Motor neuron (in vitro differentiated cells): ENCODE measurements at places on chromosomes 6 and 20.

- ATAC-seq = no peak
Observed at GRCh38 chr6:22794844-22795243, 225.5 kb downstream of the HDGFL1 start.

- no peak for ATAC-seq
Observed at GRCh38 chr6:119986934-119987549, 637.5 kb upstream of the MAN1A1 start.

DNA sequence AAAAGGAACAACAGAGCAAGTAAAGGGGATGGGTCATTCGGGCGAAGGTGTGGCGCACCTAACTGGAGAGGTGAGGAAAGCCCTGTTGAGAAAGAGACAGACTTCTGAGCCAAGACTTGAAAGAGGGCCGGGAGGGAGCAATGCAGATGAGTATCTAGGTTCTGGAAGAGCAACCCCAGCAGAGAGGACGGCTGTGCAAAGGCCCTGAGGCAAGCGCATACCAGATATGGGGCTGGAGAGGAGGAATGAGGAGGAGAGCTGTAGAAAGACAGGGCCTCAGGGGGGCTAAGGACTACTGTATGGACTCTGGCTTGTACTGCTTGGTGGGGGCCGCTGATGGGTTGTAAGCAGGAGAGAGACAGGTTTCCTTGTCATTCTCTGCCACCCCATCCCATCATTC, 21.9 kb downstream of the TRERF1 start:
- no peak for ATAC-seq

- no peak for ATAC-seq
Observed at GRCh38 chr6:47106721-47107197, 64.6 kb upstream of the ADGRF1 start.

GRCh38 chr6:29995340-29995777, 53.0 kb downstream of the HLA-A start:
- ATAC-seq = no peak

GRCh38 chr6:112560651-112561050, 213.5 kb downstream of the RFPL4B start:
- no peak for ATAC-seq

DNA sequence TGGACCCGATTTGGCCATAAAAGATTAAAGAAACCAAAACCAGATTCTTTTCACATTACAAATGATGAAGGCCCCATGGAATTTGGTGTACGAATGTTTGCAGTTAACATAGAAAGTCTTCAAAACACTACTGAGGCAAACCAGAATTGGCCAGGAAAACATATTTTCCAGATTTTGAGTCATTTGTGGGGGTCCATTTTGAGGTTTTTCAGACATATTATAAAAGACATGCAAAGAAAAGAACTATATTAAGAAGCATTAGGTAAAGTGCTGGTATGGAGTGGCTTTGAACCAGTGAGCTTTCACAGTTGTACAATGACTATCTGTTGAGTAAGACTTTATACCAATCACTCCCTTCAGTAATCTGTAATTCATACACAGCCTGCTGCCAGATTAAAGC, 168.9 kb upstream of the COL21A1 start:
- no peak for ATAC-seq

DNA sequence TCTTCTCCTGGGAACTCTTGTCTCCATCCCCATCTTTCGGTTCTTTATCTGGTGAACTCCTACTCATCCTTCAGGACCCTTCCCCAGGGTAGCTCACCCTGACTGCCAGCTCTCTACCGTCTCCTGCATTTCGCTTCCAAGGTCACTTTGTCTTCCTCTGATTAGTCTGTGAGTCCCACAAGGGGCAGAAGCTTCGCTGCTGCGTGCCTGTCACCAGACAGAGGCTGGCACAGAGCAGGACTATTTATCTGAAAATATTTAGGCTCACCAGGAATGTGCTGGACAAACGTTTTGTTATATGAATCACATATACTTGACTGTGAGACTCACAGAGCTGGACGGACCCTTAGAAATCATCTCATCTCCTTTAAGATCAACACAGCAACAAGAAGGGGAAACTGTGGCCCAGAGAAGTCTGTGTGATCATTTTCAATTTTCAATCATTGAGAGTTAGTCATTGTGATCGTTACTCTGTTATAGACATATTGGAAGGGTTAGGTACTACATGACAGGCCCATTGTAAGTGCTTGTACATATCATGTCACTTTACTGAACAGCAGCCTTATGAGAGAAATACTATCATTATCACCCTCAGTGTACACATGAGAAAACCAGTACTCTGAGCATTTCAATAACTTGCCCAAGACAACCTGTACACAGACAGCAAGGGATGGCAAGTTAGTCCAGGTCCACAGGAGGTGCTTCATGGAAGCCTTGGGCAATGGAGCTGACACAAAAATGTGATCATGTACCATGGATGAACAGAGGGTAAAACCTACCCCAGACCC, 51.4 kb downstream of the JPH2 start:
- ATAC-seq = no peak

DNA sequence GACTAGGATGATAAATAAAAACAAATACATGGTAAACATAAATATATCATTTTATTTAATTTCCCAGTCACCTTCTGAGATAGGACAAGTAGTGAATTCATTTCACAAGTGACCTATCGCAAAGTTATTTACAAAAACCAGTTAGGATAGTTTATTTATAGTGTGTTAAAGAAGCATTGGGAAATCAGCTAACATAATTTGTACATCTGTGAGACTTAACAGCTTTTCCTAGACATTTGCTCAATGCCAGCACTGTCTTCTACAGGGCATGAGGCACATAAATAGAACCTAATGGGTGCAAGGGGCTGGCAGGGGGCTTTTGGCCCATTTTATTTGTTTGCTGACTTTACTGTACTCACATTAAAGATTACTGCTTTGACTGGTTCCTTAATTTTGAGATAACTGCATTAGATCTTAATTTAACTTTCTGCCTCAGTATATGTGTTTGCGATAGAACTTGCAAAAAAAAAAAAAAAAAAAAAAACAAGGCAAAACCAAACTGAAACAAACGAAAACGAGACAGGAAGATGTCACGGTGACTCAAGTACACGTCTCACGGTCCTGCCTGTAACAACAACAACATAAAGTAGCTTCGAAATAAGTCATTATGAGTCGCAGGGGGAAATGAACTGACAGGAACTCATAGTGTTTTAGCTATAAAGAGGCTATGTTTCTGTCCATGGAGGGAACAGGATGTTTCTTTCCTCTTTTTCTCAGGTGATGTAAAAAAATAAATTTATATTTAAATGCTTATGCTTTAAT, 133.7 kb upstream of the GMDS start:
- no peak for ATAC-seq

DNA sequence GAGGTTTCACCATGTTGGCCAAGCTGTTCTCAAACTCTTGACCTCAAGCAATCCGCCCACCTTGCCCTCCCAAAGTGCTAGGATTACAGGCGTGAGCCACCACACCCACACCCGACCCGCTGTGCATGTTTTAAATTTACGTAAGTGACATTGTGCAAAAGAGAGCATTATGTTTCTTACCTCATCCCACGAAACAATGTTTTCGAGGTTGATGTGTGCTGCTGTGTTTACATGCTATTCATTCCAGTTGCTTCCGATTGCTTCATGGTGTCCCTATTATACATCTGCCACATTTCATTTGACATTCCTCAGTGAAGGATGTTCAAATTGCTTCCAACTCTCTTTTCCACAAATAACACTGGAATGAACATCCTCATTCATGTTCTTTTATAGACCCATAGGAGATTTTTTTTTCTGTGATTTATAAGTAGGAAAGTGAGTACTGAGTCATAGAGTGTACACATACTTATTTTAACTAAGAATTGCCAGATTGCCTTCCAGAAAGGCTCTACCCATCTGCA, 403.9 kb upstream of the JARID2 start:
- peak; percentile 96 for ATAC-seq
